ENCODE measurements at places on chromosomes 5 and 9. TPM values are rescaled to one million over a fixed set of nuclear protein-coding genes. Genes with fewer than 3 reads are reported as not detected.
A peak's percentile ranks its signal among the peaks of the same experiment; 100 is the strongest.

ARRDC3 gene
- 90.5 TPM for total RNA-seq

- no peak for DNase-seq
- no peak overlapping the region for H3K4me3 ChIP-seq
- H3K27me3 ChIP-seq: no peaks in the 10 kb centered on the region
- no peak overlapping the region for H3K27ac ChIP-seq
Observed at GRCh38 chr5:131488463-131488862, 146.6 kb downstream of the RAPGEF6 start.

FAM151B gene
- 4.1 TPM for total RNA-seq

NUTM2G gene
- total RNA-seq: not detected

- no peaks in the 10 kb centered on the region for H3K36me3 ChIP-seq
- H3K27me3 ChIP-seq: no peaks in the 10 kb centered on the region
- no peak for DNase-seq
- H3K4me3 ChIP-seq: no peak overlapping the region
- H3K27ac ChIP-seq: no peak overlapping the region
Observed at GRCh38 chr9:107059220-107059619, 196.3 kb downstream of the ZNF462 start.

GRCh38 chr5:150690760-150691159 is 10.1 kb downstream of the RBM22 start:
- H3K36me3 ChIP-seq: peaks cover 64% of the 10 kb centered on the region
- no peak for DNase-seq
- H3K4me3 ChIP-seq: no peak overlapping the region
- H3K4me1 ChIP-seq: no peaks in the 10 kb centered on the region
- no peaks in the 10 kb centered on the region for H3K27me3 ChIP-seq

- no peaks in the 10 kb centered on the region for H3K27me3 ChIP-seq
- no peak overlapping the region for H3K4me3 ChIP-seq
- DNase-seq: no peak
- no peaks in the 10 kb centered on the region for H3K36me3 ChIP-seq
- no peak overlapping the region for H3K27ac ChIP-seq
Observed at GRCh38 chr5:135993335-135993879, 35.4 kb upstream of the TGFBI start.

LHX3 gene
- not detected for total RNA-seq

DNA sequence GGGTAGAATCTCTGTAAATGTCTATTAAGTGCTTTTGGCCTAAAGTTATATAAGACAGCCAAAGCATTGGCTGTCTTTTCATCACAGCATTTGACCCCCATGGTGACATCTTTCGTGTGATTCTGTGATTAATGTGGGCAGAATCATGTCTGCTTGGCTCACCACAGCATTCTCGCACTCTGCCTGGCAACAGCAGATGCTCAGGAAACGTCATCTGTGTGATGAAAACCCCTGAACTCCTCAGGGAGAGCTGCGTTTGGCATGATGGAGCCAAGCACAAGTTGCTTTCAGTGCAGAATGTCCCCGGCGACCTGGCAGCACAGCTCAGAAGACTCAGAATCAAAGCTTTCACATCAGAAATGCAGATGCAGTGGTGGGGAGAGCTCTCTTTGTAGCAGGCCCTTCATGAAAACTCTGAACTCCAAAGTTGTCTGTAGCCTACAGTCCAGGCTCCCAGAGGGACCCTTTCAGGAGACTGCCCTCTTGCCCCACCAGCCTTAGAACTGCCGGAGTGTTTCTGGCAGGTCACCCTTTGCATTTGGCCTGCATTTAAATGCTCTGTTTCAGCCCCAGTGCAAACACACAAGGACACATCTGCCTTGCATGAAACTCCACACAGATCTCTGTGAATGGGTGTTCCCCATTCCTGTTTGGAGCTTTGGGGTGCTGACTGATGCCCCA is 155.6 kb upstream of the PANK3 start:
- no peaks in the 10 kb centered on the region for H3K36me3 ChIP-seq
- no peaks in the 10 kb centered on the region for H3K4me1 ChIP-seq
- no peaks in the 10 kb centered on the region for H3K27me3 ChIP-seq
- no peak for DNase-seq
- peak overlapping the region; percentile 69 for H3K27ac ChIP-seq

DNA sequence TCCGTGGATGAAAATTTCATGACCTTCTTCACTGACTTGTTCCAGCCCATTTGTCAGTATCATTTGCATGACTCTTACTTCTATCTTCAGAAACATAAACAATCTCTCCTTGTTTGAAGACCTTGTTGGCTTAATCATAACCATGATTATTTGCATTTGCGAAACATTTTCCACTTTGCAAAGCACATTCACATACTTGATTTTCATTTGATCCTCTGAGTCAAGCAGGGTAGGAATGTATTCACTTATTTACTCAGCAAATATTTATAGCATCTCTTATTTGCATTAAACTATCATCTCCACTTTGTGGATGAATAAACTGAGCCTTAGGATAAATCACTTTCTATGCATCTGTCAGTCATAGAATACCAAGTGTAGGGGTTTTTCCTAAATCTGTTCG is 343.0 kb upstream of the SGCD start:
- no peaks in the 10 kb centered on the region for H3K27me3 ChIP-seq
- no peaks in the 10 kb centered on the region for H3K4me1 ChIP-seq
- no peak overlapping the region for H3K4me3 ChIP-seq
- no peak for DNase-seq

- peaks cover 4% of the 10 kb centered on the region for H3K4me1 ChIP-seq
- H3K27me3 ChIP-seq: no peaks in the 10 kb centered on the region
- no peak for DNase-seq
- H3K4me3 ChIP-seq: no peak overlapping the region
- H3K36me3 ChIP-seq: no peaks in the 10 kb centered on the region
Observed at GRCh38 chr9:87810679-87811178, 71.9 kb upstream of the SPATA31E1 start.

CDC25C gene
- 0.47 TPM for total RNA-seq

KCNMB1 gene
- total RNA-seq: 2.5 TPM
